ENCODE measurements at places on chromosomes 6 and 20.

DNA sequence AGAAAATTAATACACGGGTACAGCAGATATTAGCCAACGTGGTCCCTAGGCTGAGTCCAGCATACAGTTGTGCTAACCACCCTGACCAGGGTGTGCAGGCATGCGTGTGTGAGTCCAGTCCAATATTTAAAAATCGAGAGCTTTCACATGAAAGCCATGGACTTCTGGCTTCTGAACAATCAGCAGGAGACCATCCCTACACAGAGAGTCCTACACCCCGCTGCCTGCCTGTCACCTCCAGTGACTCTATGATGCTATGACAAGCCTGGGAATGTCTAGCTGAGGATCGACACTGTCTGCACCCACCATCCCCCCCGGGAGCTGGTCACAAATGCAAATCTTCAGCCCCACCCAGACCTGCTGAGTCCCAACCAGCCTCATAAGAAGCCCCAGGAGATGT, 7.9 kb downstream of the ACSS1 start:
- DNase-seq: no peak

DNA sequence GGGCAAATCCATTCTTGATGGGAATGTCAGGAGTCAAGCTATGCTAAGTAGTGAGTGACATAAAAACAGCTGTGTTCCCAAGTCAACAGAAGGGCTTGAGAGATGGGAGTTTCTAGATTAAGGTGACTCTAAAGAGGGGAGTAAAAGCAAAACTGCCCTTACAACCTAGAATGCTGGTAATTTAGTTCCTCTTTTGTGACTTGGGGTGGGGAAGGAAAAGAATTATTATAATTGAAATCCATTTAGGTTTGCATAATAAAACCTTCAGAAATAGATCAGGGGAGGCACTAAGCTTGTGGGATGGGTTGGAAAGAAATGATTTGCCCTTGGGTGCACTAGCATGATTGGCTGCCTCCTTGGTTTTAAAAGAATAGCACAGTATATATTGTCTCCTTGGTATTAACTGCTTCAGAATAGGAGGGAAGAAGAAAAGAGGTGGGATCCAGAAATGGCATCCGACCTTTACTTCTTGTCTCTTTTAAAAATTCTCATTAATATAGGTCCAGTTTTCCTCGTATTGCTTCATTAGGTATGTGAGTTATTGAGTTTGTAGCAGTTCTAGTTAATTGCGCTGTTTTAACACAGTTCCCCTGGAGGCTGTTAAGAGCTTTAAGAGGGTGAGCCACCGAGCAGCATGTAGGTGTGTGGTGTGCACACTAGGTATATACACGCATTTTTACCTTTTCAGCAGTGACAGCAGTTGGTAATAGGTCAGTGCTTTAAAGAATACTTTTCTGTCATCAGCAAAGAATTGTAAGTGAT, 95.3 kb upstream of the VSTM2L start:
- no peak for DNase-seq

DNA sequence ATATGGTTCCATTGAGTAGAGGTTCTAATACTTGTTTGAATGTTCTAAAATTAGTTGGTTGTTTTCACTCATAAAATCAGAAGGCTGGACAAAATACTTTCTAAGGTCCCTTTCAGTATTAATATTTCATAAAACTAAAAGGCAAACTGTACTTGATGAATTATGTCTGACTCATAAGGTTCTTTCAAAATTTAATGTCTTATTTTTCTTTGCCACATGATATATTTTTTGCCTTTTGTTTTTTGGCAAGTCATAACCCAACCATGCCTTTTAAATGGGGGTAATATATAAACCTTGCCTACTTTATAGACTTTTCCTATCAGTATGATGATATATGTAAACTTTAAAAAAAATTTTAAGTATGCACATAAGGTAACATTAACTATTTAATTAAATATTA, 244.7 kb downstream of the PTPRK start:
- DNase-seq: no peak

- DNase-seq: no peak
Observed at GRCh38 chr6:153424719-153425400, 293.8 kb upstream of the RGS17 start.

GRCh38 chr6:22053391-22053997, 243.3 kb downstream of the PRL start:
- no peak for DNase-seq

Data from T-helper 17 cell (primary cell).